ENCODE measurements at places on chromosomes 12 and 14.

GRCh38 chr12:51127050-51127729, 43.8 kb upstream of the CSRNP2 start:
- H3K4me1 ChIP-seq: no peaks in the 10 kb centered on the region
- DNase-seq: no peak
- H3K27me3 ChIP-seq: no peaks in the 10 kb centered on the region
- peak overlapping the region; percentile 85 for H3K27ac ChIP-seq
- no peak overlapping the region for H3K4me3 ChIP-seq

GRCh38 chr12:77667101-77667500, 163.6 kb upstream of the NAV3 start:
- H3K36me3 ChIP-seq: peaks cover 2% of the 10 kb centered on the region
- H3K4me1 ChIP-seq: no peaks in the 10 kb centered on the region
- no peak overlapping the region for H3K27ac ChIP-seq
- H3K4me3 ChIP-seq: no peak overlapping the region
- no peaks in the 10 kb centered on the region for H3K27me3 ChIP-seq

DNA sequence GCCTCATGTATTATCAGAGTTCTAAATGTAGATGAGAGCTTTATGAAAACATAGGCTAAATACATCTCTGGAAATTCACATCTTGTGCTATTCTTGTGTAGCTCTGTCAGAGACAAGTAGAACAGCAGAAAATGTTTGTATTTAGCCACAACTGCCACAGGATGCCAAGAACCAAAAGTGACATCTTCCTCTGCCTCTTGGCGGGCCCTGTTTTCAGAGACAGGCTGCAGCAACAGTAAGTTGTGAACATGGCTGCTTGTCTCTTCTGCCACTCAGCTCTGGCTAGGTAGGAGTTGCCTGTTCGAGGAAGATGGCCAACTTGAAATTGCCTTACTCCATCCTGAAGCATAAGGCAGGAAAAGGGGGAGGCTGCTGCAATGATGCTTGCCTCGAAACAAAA, 30.4 kb downstream of the SETD3 start:
- DNase-seq: no peak
- peaks cover 4% of the 10 kb centered on the region for H3K36me3 ChIP-seq
- no peak overlapping the region for H3K27ac ChIP-seq
- H3K27me3 ChIP-seq: no peaks in the 10 kb centered on the region
- no peaks in the 10 kb centered on the region for H3K4me1 ChIP-seq
- no peak overlapping the region for H3K4me3 ChIP-seq

GRCh38 chr12:685388-685787, 22.1 kb upstream of the NINJ2 start:
- peak overlapping the region; percentile 56 for H3K27ac ChIP-seq
- DNase-seq: peak; percentile 78
- H3K4me1 ChIP-seq: peaks cover 35% of the 10 kb centered on the region
- peaks cover 3% of the 10 kb centered on the region for H3K36me3 ChIP-seq
- H3K4me3 ChIP-seq: peak overlapping the region; percentile 52
- no peaks in the 10 kb centered on the region for H3K27me3 ChIP-seq

- H3K27me3 ChIP-seq: no peaks in the 10 kb centered on the region
- H3K36me3 ChIP-seq: no peaks in the 10 kb centered on the region
- no peaks in the 10 kb centered on the region for H3K4me1 ChIP-seq
- DNase-seq: no peak
- H3K4me3 ChIP-seq: no peak overlapping the region
Measured at GRCh38 chr14:101087614-101088394, 184.3 kb upstream of the RTL1 start.

GRCh38 chr12:47773858-47774580, 981 bp downstream of the SLC48A1 start:
- no peak for DNase-seq
- no peaks in the 10 kb centered on the region for H3K36me3 ChIP-seq
- H3K27me3 ChIP-seq: peaks cover 6% of the 10 kb centered on the region
- H3K27ac ChIP-seq: peak overlapping the region; percentile 72

DNA sequence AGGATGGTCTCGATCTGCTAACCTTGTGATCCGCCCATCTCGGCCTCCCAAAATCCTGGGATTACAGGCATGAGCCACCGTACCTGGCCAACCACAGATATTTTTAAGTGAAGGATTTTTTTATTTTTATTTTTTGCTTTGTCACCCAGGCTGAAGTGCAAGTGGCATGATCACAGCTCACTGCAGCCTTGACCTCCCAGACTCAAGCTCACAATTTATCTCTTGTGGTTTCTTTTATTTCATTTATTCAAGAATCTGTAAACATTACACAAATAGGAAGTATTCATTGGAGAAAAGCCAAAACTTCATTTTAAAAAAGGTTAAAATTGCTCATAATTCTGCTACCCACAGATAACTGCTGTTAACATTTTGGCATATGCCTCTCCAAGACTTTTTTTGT, 13.3 kb downstream of the MOAP1 start:
- H3K27ac ChIP-seq: no peak overlapping the region
- DNase-seq: no peak
- no peaks in the 10 kb centered on the region for H3K36me3 ChIP-seq

GRCh38 chr14:51224551-51224950, 15.5 kb upstream of the TMX1 start:
- no peaks in the 10 kb centered on the region for H3K27me3 ChIP-seq
- DNase-seq: no peak
- H3K36me3 ChIP-seq: no peaks in the 10 kb centered on the region
- no peaks in the 10 kb centered on the region for H3K4me1 ChIP-seq
- no peak overlapping the region for H3K4me3 ChIP-seq

DNA sequence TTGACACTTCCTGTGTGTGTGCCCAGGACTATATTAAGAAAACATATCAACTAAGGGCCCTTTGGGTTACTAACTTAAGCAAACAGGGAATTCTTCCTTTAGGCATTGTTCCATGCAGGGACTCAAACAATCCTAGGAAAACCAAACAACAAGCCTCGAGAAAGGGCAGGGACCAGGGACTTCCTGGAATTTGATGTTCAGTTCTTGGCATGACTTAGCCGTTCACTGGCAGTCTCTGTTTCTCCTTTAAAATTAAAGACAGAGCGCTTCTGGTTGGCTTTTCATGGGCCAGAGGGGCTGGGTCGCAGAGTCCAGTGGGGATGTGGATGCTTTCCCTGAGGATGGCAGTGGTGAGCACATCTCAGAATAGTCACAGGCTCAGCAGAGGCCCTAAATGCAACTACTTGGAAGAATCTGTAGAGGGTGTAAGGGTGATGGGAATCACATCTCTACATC, 35.2 kb downstream of the RNFT2 start:
- H3K36me3 ChIP-seq: no peaks in the 10 kb centered on the region
- peaks cover 8% of the 10 kb centered on the region for H3K4me1 ChIP-seq
- H3K4me3 ChIP-seq: no peak overlapping the region
- H3K27ac ChIP-seq: no peak overlapping the region

GRCh38 chr12:32964981-32965585, 68.5 kb upstream of the PKP2 start:
- no peak for DNase-seq
- H3K4me1 ChIP-seq: no peaks in the 10 kb centered on the region
- H3K4me3 ChIP-seq: no peak overlapping the region
- H3K36me3 ChIP-seq: no peaks in the 10 kb centered on the region
- H3K27ac ChIP-seq: no peak overlapping the region

DNA sequence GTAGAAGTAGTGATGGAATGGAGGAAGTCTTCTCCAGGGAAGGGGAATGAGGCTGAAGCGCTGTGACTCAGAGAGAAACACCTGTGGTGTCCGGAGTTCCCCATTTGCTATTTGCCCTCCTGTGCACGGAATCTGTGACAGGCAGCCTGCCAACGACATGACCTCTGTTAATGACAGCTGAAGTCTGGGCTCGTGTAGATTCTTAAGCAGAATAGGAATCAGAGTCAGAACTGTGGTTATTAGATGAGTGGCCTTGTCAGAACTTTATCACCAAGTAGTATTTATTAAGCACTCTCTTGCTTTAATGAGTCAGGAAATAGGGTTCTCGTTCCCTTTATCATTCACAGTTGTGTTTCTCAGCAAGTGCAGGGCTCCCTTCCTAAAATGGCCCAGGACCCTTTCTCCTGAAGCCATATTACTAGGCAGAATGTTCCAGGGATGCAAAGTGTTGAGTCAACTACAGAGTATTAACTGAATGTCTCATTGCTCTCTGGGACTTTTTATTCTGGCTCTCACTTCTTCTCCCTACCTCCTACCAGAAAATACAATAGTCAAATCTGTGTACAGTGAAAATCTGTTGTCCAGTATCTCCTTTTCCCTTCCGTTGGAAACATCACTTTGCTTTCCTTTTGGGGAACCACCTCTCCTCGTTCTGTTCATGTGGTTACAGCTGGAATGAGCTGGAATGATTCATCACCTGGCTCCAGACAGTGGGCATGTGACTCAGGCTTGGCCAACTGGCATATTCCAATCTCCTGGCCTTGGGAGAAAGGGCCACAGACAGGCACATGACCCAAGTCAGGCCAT, 77.8 kb upstream of the MAX start:
- peak; percentile 64 for DNase-seq
- H3K4me1 ChIP-seq: peaks cover 18% of the 10 kb centered on the region
- H3K27me3 ChIP-seq: peaks cover 6% of the 10 kb centered on the region
- peaks cover 6% of the 10 kb centered on the region for H3K36me3 ChIP-seq
- H3K27ac ChIP-seq: peak overlapping the region; percentile 12
- H3K4me3 ChIP-seq: peak overlapping the region; percentile 53

GRCh38 chr12:114670291-114670980, 13.5 kb downstream of the TBX3 start:
- H3K4me3 ChIP-seq: no peak overlapping the region
- no peaks in the 10 kb centered on the region for H3K36me3 ChIP-seq
- peaks cover 17% of the 10 kb centered on the region for H3K4me1 ChIP-seq
- no peak for DNase-seq

- H3K27me3 ChIP-seq: no peaks in the 10 kb centered on the region
- H3K36me3 ChIP-seq: peaks cover 5% of the 10 kb centered on the region
- H3K27ac ChIP-seq: peak overlapping the region; percentile 89
- peak overlapping the region; percentile 96 for H3K4me3 ChIP-seq
- no peak for DNase-seq
Measured at GRCh38 chr14:99255621-99256482, 16.1 kb downstream of the BCL11B start.

- DNase-seq: no peak
- no peaks in the 10 kb centered on the region for H3K4me1 ChIP-seq
- no peak overlapping the region for H3K4me3 ChIP-seq
- no peak overlapping the region for H3K27ac ChIP-seq
Measured at GRCh38 chr12:117699118-117699517, 269.7 kb downstream of the KSR2 start.

DNA sequence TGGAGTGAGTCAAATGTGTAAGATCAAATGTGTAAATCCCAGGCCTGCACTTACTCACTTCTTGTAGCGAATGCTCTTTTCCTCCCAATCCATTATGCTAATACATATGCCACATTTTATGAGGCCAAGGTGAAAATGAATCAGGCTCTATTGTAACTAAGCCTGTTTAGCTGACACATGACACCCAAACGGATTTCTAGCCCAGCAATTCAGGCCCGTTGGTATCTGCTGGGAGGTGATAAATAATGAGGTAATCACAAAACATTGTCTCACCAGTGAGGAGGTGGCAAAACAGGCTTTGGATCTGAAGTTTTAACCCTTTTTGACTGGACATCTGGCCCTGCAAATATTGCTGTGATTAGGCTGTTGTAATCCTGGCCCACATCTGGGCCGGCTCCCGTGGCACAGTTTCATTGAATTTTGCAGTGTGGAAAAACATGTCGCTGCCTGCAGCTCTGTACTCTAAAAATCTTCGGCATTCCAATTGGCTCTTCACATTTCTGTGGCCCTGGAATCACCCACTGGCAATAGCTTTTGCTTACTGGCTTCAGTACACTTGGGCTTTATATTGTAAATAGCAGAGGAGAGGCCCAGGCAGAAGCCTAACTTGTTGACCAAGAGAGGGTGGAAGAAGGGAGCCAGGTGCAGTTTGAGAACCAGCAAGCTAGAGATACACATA, 106.1 kb downstream of the PAX9 start:
- no peaks in the 10 kb centered on the region for H3K36me3 ChIP-seq
- H3K27ac ChIP-seq: no peak overlapping the region
- H3K4me1 ChIP-seq: no peaks in the 10 kb centered on the region
- H3K4me3 ChIP-seq: no peak overlapping the region
- H3K27me3 ChIP-seq: no peaks in the 10 kb centered on the region

GRCh38 chr12:1503281-1503711, 91.1 kb downstream of the FBXL14 start:
- no peak for DNase-seq
- H3K27me3 ChIP-seq: peaks cover 45% of the 10 kb centered on the region
- peaks cover 11% of the 10 kb centered on the region for H3K4me1 ChIP-seq
- H3K27ac ChIP-seq: no peak overlapping the region

- no peak overlapping the region for H3K27ac ChIP-seq
- no peaks in the 10 kb centered on the region for H3K36me3 ChIP-seq
- H3K27me3 ChIP-seq: no peaks in the 10 kb centered on the region
- no peak for DNase-seq
- H3K4me3 ChIP-seq: no peak overlapping the region
Measured at GRCh38 chr12:90585640-90586304, 369.2 kb downstream of the CCER1 start.

- H3K4me3 ChIP-seq: no peak overlapping the region
- no peak for DNase-seq
- H3K27me3 ChIP-seq: no peaks in the 10 kb centered on the region
Measured at GRCh38 chr12:72836194-72836593, 564.0 kb downstream of the TRHDE start.

DNA sequence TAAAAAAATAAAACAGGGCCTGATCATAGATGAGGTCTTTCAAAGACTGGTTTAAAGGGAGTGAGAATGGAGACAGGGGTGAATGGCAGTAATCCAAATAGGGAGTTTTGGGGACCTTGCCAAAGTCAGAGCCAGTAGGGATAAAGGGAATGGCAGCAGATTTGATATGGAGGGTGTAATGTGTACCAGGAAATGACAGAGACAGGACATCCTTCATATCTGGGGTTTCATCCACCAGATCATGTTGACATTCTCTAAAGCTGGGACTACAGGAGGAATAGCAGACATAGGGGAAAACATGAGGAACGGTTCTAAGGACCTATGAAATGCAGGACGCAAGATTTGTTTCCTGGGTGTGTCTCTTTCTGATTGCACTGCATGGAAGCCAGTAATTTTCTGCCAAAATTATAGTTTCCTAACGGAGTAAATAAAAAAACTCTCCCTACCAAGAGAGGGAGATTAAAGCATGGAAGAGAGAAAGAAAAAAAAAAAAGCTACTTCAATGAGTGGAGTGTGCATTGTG, 169.9 kb downstream of the PRKD1 start:
- H3K4me1 ChIP-seq: no peaks in the 10 kb centered on the region
- DNase-seq: no peak
- no peaks in the 10 kb centered on the region for H3K27me3 ChIP-seq
- H3K27ac ChIP-seq: no peak overlapping the region
- H3K4me3 ChIP-seq: no peak overlapping the region

DNA sequence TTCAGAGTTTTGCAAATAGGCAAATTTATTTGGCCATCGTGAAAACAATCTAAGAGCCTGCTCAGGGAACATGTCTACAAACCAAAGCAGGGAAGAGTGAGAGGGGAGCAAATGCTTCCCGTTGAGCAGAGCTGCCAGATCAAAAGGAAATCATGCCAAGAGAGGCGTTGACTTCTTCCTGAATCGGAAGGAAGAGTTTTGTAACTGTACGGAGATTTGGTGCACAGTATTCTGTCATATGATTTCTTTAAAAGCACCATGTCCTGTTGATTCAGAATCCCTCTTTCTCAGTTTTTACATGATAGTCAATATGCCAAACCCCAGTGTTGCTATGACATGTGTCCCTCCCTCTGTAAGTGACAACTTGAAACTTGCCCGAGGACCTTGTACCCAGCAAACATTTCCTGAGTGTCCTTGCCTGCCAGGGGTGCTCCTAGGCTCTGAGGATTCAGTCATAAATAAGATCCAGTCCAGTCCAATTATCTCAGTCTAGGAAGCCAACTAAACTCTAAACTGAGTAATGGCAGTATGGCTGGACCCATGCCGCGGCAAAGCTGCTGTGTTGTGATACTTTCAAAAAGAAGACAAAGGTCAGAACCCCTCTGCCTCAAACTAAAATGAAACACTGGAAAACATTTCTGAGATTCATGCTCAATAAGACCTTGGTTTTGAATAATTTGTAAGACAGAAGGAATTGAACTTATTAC, 300.1 kb upstream of the FKBP4 start:
- H3K4me3 ChIP-seq: no peak overlapping the region
- no peak for DNase-seq
- H3K36me3 ChIP-seq: no peaks in the 10 kb centered on the region

All from activated T-cell treated with anti-CD3 and anti-CD28 coated beads, Interleukin-2, amount 50 U/mL, for 72 hours (primary cell).